ENCODE measurements at places on chromosomes 1 and 21. TPM values are rescaled to one million over a fixed set of nuclear protein-coding genes. Genes with fewer than 3 reads are reported as not detected.

- H3K27me3 ChIP-seq = peaks cover 21% of the 10 kb centered on the region
- H3K27ac ChIP-seq = no peak overlapping the region
- no peak overlapping the region for H3K4me3 ChIP-seq
- DNase-seq = peak; percentile 37
Measured at GRCh38 chr1:206000641-206001339, 2.4 kb downstream of the RAB7B start.

DNA sequence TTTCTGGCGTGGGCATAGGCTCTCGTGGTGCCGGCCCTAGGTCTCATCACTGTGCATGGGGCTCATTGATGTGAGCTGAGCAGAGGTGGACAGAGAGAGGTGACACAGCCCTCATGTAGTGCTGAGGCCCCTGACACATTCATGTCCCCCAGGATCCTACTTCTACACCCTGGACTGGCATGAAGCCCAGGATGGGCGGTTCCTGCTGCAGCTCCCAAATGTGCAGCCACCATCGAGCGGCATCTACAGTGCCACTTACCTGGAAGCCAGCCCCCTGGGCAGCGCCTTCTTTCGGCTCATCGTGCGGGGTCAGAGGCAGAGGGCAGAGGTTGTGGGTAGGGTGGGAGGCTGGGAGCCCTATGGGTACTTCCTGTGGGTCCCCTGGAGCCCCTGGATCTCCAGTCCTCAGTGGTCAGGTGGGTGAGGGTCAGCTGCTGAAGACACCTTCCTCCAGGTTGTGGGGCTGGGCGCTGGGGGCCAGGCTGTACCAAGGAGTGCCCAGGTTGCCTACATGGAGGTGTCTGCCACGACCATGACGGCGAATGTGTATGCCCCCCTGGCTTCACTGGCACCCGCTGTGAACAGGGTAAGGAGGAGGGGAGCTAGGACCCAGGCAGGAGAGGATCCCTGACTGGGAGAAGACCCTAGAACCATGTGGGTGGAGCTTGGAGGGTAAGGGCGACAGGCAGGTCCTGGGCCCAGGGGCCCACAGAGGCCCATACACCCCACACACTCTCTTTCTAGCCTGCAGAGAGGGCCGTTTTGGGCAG is 6.1 kb downstream of the TIE1 start:
- no peaks in the 10 kb centered on the region for H3K4me1 ChIP-seq
- no peaks in the 10 kb centered on the region for H3K36me3 ChIP-seq
- no peak for DNase-seq

MFSD2A gene
- total RNA-seq = 7.2 TPM

GRCh38 chr1:154758346-154758745 is 111.7 kb downstream of the KCNN3 start:
- H3K36me3 ChIP-seq = no peaks in the 10 kb centered on the region
- peak overlapping the region; percentile 94 for H3K27ac ChIP-seq
- peaks cover 67% of the 10 kb centered on the region for H3K4me1 ChIP-seq
- no peaks in the 10 kb centered on the region for H3K27me3 ChIP-seq
- H3K4me3 ChIP-seq = peak overlapping the region; percentile 90

DNA sequence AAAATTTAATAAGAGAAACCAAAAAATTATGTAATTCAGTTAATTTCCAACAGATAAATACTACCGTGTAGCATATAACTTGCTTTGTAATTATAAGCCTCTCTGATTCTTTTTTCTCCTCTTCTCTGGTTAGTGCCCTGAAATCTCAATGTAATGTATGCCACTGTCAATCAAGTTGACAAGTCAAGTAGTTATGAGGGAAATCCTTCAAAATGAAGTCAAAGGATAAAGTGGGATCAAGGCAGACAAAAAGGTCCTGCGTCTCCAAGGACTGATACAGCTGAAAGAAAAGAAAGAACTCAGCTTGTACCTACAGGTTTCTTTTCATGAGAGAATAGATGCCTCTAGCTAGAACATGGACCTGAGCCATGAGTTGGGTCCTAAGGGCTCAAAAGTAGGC is 19.8 kb downstream of the VPS45 start:
- H3K27ac ChIP-seq = no peak overlapping the region
- no peaks in the 10 kb centered on the region for H3K27me3 ChIP-seq
- H3K4me1 ChIP-seq = peaks cover 4% of the 10 kb centered on the region
- H3K36me3 ChIP-seq = peaks cover 9% of the 10 kb centered on the region
- H3K4me3 ChIP-seq = no peak overlapping the region

DNA sequence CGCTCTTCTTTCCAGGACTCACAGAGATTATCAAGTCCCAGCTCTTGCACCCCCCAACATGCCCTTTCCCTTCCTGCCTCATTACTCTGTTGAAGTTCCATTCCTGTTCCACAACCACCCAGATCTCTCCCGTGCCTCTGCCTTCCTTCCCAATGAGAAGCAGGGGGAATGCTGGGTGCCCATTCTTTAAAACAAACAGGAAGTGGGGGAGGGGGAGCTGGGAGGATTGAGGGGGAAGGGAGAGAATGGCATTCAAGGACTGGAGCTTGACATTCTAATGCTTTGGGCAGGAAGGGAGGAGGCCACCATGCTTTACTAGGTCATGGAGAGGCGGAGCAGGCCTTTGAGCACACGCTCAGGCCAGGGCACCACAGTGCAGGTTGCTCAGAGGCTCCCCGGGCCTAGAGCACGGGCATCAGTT is 150.3 kb upstream of the IRF2BP2 start:
- H3K4me1 ChIP-seq = peaks cover 59% of the 10 kb centered on the region
- H3K4me3 ChIP-seq = peak overlapping the region; percentile 15
- no peaks in the 10 kb centered on the region for H3K36me3 ChIP-seq
- H3K27me3 ChIP-seq = peaks cover 14% of the 10 kb centered on the region
- H3K27ac ChIP-seq = no peak overlapping the region
- DNase-seq = no peak

DNA sequence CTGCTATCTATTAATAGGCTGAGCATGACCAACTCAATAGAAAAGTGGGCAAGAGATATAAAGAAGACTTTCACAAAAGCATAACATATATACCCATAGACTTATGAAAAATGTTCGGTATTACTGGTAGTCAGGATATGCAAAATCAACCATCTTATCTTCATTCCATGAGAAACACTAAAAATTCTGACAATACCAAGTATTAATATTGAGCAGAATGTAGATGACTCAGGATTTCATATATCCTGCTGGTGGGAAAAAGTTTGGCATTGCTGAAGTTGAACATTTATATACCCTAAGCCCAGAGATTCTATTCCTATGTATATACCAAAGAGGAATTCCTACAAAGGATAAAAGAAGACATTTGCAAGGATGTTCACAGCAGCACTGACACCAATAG is 138.3 kb downstream of the CLEC20A start:
- no peaks in the 10 kb centered on the region for H3K27me3 ChIP-seq
- no peak for DNase-seq
- H3K27ac ChIP-seq = no peak overlapping the region
- H3K4me3 ChIP-seq = no peak overlapping the region
- no peaks in the 10 kb centered on the region for H3K36me3 ChIP-seq

GRCh38 chr1:239269706-239270105 is 116.7 kb upstream of the CHRM3 start:
- H3K4me3 ChIP-seq = no peak overlapping the region
- no peaks in the 10 kb centered on the region for H3K36me3 ChIP-seq
- DNase-seq = no peak
- H3K27ac ChIP-seq = no peak overlapping the region
- no peaks in the 10 kb centered on the region for H3K27me3 ChIP-seq

DNA sequence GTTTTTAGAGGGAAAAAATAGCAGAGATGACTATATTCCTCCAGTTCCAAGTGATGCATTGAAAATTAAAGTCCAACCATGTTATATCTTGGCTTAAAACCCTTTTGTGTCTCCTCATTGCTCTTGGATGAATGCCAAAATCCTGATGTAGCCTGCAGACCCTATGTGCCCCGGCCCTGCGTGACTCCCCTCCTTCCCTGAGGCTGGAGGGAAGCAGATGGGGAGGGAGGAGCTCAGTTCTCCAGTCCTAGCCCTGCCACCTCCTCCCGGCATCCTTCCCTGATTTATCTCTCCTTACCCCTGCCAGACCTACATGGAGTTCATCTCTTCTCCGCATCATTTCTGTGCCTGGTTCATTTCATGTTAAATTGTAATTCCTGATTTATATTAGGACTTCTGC is 397.4 kb downstream of the PTPRU start:
- H3K4me3 ChIP-seq = no peak overlapping the region
- H3K27me3 ChIP-seq = peaks cover 8% of the 10 kb centered on the region
- DNase-seq = no peak
- no peak overlapping the region for H3K27ac ChIP-seq
- H3K36me3 ChIP-seq = no peaks in the 10 kb centered on the region

DNA sequence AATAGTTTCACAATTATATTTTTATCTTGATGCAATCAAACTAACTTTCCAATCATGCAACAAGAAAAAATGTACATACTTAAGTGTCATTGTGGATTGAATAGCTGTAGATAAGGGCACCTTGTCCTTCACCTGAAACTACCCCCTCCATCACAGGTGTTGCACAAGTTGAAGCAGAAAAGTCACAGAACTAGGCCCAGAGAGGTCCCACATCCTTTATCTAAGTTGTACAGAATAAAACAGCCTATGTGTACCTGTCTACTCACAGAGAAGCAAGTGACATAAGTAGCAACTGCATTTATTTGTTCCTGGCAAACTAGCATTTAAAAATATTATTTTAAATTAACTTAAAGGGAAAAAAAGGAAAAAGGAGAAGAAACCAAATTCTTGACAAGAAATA is 256.8 kb downstream of the FAF1 start:
- H3K4me3 ChIP-seq = no peak overlapping the region
- no peaks in the 10 kb centered on the region for H3K4me1 ChIP-seq
- no peaks in the 10 kb centered on the region for H3K36me3 ChIP-seq
- H3K27me3 ChIP-seq = no peaks in the 10 kb centered on the region

- DNase-seq = no peak
- no peak overlapping the region for H3K4me3 ChIP-seq
- H3K27ac ChIP-seq = no peak overlapping the region
- H3K4me1 ChIP-seq = no peaks in the 10 kb centered on the region
- H3K27me3 ChIP-seq = peaks cover 22% of the 10 kb centered on the region
Measured at GRCh38 chr1:152520561-152521090, 6.3 kb downstream of the CRCT1 start.

DNA sequence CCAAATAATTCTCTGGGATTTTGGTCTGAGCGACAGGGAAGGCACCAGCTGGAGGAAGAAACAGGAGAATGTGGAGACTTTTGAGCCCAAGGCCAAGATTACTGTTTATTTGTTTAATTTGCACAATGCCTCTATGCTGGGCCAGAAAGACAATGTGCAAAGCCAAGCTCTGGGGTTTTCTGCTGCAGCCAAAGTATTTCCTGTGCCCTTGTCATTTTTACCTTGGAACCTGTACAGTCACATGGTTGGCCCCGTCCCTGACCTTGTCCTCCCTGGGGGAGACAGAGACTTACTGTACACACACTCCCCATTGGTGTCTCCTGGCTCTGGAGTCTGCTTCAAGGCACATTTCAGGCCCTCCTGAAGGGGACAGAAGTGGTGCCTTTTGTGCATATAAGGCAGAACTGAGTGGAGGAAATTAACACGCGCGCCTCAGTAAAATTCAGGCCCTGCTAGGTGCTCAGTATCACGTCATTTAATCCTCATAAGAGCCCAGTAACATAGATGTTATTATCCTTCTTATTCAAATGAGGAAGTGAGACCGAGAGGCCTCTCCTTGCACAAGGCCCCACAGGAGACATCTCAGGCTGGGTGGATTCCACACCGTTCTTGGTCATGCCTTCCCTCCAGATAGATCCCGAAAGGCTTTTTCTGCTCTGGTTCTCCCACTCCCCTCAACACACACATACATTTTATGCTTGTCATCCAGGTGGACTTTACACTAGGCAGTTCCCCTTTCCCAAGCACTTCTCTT is 21.1 kb downstream of the C1orf115 start:
- no peak overlapping the region for H3K4me3 ChIP-seq
- H3K4me1 ChIP-seq = no peaks in the 10 kb centered on the region
- no peak for DNase-seq
- H3K27ac ChIP-seq = no peak overlapping the region

PTPN7 gene
- 201 TPM for total RNA-seq

DOP1B gene
- total RNA-seq = 20.1 TPM
